NCI-H510A treated with DMSO at 0.1 percent for 48 hours (cell line): ENCODE measurements at places on chromosomes 1 and 21.
A peak's percentile ranks its signal among the peaks of the same experiment; 100 is the strongest.

DNA sequence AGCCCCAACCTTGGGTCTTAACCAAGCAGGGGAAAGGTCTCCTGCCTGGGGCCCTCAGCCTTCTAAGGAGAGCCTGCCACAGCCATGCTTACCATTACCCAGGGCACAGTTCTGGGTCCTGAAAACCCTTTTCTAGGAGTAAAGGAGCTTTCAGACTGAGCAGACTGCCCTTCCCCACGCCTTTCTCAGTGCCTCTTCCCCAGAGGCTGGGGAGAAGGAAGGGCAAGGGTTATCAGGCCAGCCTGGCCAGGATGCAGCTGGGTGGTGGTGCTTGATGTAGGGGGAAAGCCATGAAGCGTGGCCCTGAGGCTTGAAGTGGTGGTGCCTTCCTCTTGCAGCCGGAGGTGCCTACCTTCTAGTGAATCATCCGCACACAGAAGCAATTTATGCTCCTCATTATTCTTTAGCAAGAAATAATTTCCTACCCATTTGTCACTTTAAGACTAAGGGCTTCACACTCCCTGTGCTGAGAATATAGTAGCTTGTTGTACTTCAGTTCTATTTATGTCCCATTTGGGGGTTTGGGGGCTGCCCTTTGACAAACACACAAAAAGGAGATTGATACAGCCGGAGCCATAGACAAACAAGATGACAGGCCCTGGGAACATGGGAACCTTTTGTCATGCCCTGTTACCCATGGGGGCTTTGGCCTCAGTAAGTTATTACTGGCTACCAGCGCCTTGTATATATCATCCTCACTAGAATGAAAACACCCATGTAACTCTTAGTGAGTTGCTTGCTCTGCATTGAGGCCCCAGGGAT lies 40.7 kb downstream of the MAN1C1 start:
- DNase-seq: no peak

- peak; percentile 92 for DNase-seq
Measured at GRCh38 chr1:8816831-8817411, 519 bp downstream of the RERE start.

DNA sequence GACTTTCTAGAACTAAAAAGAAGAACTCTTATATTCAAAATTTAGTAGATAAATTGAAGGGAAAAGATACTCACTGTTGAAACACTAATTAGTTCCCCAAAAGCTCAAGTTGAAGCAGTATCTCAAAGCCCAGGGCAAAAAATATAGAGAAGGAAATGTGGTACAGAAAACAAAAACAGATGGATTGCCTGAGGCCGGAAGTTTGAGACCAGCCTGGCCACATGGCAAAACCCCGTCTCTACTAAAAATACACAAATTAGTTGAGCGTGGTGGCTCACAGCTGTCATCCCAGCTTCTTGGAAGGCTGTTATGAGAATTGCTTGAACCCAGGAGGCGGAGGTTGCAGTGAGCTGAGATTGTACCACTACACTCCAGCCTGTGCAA lies 36.0 kb downstream of the FAM177B start:
- DNase-seq: no peak

DNA sequence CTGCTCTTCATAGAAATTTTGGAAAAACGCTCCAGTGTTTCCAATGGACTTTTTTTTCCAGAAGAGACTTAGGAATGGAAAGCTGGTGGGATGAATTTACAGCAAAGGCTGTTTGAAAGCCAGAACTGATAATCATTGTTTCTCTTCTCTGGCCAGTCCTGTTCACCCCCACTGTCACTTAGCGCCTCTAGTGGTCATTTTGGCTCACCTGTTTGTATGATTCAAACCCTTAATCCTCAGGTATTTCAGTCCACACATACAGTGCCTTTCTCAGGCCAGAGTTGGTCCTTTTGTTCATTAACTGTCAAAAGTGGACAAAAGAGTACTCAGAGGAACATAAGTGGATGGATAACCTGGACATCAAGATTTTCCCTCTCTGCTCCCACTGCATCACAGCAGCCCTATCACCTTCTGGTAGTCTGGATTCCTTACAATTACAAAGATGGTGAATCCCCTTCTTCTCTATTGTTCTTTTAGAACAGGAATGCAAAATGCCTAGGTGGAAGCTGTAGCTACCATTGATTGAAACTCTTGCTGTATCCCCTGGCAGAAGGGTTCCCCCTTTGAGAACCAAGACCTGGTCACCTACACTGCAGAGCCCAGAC lies 177.6 kb upstream of the OLFM3 start:
- no peak for DNase-seq

- DNase-seq: no peak
Measured at GRCh38 chr1:83104558-83104957, 894.4 kb downstream of the TTLL7 start.

DNA sequence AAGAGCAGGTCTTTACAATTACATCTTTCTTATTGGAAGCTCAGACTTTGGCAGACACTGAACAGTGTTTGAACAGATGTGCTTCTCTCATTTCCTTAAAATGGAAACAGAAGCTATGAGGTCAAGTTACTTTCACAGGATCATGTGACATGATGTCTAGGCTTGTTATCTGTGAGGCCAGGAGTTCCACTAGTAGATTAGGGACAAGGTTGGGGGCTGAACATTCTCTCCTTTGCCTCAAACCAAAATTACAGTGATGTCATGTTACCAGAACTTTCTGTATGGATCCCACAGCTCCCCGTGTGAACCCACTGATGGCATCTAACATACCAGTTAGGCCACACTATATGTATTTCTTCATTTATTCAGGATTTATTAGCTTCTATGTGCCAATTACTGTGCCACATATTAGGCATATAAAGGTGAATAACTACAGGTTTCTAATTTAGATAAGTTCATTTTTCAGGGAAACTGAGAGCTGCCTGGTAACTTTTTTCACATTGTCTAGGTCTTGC lies 6.0 kb downstream of the DYNLT5 start:
- DNase-seq: peak; percentile 82

DNA sequence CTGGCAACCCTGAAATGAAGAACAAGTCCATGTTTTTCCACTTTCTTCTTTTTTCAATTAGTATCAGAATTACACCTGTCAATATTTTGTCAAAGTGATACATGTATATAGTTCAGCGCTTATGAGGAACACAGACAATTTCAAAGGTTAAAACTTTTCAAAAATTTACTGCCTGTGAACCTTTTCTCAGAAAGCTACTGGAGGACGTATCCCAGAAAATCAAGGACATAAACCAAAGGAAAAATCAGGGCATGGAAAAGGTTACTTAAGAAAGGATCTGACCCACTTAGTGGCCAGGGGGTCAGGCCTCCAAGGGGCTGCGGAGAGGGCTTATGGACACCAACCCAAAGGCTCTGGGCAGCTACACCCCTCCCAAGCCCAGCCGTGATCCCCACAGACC lies 81.1 kb upstream of the ACTRT2 start:
- DNase-seq: no peak

GRCh38 chr1:244654108-244655038 lies 1.4 kb downstream of the DESI2 start:
- DNase-seq: no peak

DNA sequence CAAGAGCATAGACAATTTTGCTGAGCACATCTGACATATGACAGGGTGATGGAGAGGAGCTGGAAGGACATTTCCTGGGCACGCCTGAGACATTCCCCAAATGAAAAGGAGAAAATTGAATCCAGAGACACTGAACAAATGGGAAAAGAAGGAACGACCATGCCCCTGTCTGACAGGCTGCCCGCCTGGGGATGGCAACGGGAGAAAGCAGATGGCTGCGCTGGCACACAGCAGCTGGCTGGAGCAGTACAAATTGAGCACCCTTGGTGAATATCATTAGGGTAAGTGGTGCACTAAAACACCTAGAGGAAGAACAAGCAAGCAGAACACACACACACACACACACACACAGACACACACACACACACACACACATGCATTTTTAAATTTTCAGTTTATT lies 174.3 kb upstream of the DUSP10 start:
- DNase-seq: no peak

DNA sequence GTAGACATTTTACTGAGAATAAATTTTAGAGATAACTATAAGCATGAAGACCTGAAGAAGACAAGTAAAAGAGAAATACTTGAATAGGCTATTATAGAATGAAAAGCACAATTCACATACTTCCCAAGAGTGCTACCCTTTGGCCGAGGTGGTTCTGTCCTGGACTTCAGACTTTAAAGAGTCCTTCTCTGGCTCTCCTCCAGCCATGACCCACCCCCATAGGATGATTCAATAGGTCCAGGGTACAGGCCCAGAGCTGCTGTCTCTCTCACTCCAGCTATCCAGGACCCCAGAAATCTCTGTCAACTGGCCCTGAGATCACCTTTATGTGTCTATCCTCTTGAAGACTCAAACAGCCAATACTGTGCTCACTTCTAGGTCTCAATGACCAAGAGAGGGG lies 1.3 kb upstream of the SMCP start:
- no peak for DNase-seq

DNA sequence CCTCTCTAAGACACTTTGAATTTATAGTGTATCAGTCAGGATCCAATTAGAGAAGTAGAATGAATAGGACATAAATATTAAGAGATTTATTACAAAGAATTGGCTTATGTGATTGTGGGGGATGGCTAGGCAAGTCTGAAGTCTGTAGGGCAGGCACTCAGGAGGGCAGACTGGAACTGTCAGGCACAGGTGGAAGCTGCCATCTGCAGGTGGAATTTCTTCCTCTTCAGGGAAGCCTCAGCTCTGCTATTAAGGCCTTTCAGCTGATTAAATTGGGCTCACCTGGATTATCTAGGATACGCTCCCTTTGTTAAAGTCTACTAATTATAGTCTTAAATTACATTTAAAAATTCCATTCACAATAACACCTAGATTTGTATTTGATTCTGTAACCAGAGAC lies 92.0 kb upstream of the HAO2 start:
- DNase-seq: peak; percentile 8

GRCh38 chr1:1397839-1398523 lies 1.2 kb downstream of the CCNL2 start:
- peak; percentile 29 for DNase-seq

- no peak for DNase-seq
Measured at GRCh38 chr1:60893136-60893930, 189.0 kb upstream of the NFIA start.

DNA sequence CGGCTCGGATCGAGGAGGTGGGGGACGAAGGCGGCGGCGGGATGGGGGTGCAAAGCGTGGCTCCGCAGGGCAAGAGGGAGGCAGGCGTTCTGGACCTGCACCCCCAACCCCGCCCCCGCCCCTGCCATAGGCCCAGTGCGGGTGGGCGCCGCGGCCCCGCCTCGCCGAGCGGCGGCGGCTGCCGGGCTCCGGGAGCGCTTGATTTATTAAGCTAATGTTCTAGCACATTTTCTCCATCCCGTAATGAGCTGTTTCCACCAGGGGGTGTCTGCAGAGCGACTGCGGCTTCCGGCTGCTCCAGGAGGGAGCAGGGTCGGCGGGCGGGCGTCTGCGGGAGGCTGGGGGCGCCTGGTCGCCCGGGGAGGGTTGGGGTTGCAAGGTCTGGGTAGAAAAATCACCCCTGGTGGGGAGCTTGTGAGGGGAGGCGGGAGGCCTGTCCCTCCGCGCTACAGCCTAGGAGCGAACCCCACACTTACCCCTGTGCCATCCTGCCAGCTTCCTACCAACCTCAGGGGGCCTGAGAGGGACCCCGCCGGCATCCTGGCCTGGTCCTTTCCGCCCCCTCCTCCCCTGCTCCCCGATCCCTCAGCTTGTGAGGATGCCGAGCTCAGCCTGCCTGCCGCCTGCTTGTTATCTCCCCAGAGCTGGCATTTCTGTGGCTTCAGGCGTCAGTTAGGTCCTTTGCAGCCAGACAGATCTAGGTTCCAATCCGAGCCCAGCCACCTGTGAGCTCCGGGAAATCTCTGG lies 48.5 kb upstream of the ACOT11 start:
- DNase-seq: peak; percentile 45

DNA sequence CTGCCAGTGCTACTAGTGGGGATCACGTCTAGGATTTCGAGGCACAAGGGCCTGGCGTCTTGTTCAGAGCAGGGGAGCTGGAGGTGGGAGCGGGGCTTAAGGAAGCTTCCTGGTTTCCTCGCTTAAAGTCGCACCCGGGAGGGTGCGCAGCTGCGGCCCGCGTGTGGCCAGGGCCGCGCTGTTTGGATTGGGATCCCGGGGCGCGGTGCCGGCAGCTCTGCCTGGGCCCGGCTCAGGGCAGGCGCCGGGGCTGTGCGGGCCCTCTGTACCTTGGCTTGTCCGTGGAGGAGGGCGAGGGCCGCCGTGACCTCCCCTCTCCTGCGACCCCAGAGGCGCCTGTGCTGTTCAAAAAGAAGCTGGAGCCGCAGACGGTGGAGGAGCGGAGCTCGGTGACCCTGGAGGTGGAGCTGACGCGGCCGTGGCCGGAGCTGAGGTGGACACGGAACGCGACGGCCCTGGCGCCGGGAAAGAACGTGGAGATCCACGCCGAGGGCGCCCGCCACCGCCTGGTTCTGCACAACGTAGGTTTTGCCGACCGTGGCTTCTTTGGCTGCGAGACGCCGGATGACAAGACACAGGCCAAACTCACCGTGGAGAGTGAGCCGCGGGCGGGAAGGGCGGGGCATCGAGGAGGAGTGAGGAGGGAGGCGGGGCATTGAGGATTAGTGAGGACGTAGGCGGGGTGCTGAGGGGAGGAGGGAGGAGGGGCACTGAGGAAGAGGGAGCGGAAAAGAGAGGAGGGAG lies 67.8 kb downstream of the OBSCN start:
- DNase-seq: no peak

DNA sequence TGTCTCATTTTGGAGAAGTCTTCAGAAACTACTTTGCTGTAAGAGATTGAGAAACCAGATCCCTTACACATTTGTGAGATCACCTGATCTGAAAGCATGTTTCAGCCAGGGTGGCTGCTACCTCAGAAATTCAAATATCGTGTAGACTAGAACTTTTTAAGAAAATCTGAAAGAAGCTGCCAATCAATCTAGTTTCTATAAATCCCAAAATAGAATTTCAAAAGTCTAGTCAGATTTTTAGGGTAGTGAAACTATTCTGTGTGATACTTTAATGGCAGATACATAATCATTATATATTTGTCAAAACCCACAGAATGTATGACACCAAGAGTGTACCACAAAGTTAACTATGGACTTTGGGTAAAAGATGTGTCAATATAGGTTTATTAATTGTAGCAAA lies 79.9 kb upstream of the PLPPR5 start:
- DNase-seq: no peak

- DNase-seq: no peak
Measured at GRCh38 chr1:180524915-180525714, 22.7 kb upstream of the ACBD6 start.

- no peak for DNase-seq
Measured at GRCh38 chr1:31003613-31004230, 61.8 kb downstream of the PUM1 start.

DNA sequence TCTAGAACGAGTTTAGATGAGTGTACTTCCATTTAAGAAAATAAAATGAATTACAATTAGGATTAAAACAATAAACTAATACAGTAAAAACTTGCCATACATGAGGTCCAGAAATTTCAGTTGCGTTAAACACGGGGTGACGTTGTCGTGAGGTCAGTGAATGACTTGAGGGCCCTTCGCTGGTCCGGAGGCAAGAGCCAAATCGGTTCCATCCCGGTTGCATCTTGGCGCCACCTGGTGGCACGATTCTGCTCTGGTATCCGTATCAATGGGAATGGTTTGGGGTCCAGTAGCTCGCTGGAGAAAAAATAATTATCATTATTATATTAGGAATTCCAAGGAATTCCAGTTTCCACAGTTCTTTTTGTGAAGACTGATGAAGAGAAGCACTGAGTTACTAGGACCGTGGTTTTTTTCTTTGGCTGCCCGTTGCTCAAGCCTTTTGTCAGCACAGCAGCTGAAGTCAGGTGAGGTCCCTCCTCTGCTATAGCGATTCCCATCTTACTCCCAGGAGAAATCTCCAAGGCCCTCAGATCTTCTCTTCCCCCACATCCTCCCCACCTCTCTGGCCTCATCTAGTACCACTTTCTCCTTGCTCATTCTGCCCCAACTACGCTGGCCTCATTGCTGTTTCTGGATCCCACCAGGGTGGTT lies 161.4 kb downstream of the SLC35F3 start:
- peak; percentile 54 for DNase-seq
